ENCODE measurements at places on chromosomes 6 and 20. TPM values are rescaled to one million over a fixed set of nuclear protein-coding genes. Genes with fewer than 3 reads are reported as not detected.
A peak's percentile ranks its signal among the peaks of the same experiment; 100 is the strongest.

FAM162B gene
- not detected for total RNA-seq

DNA sequence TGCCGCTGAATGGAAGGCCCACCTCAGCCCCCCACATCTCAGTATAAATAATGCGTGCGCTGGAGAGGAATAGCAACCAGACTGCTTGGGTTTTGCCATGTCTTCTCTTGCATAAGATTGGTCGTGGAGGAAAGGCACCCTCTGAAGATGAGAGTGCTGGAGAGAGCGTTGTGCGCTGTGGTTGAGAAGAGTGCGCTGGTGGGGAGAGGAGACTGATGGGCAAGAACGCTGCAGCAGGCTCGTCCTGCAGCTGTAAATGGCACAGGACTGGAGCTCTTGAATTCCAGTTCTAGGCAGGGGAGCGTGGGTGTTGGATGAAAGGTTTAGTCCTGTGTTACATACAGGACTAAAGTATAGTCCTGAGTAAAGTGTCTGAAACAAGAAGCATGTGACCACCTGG is 51.5 kb downstream of the RPRD1B start:
- DNase-seq: no peak

DNA sequence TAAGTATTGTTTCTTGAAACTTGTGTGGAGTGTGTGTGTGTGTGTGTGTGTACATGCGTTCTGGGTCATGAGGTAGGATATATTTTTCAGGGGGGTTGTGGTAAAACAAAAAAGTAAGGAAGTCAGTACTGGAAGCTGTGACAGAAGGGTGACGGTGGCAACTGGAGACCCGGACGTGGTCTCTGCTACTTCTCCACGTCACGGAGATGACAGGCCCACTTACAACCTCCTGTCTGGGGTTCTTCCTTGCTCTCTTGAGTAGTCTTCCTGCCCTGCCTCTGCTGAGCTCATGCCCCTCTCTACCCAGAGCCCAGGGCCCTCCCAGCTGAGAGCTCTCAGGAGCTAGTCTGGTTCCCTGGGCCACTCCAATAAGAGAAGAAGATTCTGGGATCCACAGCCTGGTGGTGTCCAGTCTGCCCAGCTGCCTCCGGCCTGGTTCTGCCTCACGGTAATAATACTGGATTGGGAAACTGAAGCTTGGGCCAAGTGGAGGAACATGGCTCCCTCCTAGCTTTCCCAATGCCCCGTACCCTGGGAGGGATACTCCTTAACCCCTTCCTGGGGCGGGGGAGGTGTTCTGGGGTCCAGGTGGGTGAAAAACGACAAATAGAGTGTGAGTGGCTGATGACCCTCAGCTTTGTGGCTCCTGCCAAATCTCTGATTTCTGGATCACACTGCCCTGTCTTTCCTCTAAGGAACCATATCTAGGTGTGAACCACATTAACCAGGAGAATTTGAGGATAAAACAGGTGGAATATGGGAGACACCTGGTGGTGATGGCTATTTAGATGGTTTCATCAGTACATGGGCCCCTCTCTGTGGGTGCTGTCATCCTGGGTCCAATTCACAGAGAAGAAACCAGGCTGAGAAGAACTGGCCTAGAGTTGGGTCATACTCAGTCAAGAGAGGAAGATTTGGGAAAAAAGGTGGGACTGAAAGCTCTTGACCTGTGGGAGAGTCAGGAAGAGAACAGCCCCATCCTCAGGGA is 27.2 kb downstream of the VEGFA start:
- no peak for DNase-seq

GRCh38 chr6:105178110-105178509 is 1.7 kb downstream of the POPDC3 start:
- DNase-seq: peak; percentile 50

THBD gene
- 0.04 TPM for total RNA-seq

GRCh38 chr6:55819811-55820210 is 55.6 kb downstream of the BMP5 start:
- DNase-seq: peak; percentile 30

DNA sequence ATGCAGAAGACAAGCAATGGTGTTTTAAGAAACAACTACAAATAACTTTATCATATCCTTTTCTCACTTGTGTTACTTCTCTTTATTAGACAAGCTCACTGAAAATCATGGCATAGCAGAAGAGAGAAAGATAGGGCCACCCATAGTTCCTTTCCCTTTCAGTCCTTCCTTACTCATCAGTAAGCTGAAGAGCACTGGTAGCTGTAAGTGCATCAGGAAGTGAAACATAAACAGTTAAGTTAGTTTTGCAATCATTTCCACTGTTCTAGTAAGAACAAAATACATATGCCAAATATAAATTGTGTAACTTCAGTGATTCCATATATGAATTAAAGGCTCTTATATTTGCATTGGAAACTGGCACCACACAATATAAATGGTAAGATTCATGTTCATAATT is 220.1 kb downstream of the HACE1 start:
- peak; percentile 19 for DNase-seq
